ENCODE measurements at places on chromosomes 2 and 18.

- no peak for DNase-seq
Observed at GRCh38 chr2:196384729-196385128, 213.4 kb upstream of the STK17B start.

GRCh38 chr2:15853903-15854302 is 86.4 kb upstream of the MYCN start:
- no peak for DNase-seq

DNA sequence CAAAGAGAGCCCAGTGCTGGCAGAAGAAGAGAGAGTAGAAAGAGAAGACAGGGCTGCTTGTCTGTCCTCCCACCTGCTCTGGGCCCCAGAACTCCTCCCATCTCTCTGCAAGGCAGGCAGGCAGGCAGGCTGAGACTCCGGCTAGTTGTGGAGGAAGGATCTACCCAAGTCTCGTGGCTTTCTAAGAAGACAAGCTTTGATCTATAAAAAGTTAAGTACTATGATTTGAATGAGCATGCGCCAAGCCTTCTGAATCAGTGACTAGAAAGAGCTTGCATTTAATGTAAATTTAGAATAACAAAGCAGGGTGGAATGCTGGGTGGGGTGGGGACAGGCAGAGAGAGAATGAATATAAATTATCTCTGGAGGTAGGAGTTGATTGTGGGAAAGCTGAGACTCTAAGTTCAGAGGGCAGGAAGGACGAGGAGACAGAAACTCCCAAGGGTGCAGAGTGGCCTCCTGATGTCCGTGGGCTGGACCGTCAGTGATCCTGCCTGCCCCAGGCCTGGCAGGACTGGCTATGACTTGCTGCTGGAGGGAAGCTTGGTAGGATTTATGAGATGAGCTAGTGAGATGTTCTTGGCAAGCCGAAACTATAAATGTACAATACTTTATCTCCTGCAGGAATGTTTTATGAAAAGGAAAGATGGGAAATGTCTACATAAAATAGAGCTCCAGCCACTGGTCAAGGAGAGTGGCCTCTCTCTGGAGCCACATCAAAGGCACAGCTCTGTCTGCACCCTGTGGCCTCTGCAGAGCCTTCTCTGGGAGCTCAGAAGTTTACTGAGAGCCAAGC is 447.5 kb downstream of the TNS1 start:
- no peak for DNase-seq

- DNase-seq = peak; percentile 58
Observed at GRCh38 chr2:217610401-217610814, 392.4 kb downstream of the TNS1 start.

- no peak for DNase-seq
Observed at GRCh38 chr18:32354518-32354917, 116.2 kb downstream of the GAREM1 start.

GRCh38 chr2:231706731-231707624 is 1.3 kb upstream of the PTMA start:
- peak; percentile 94 for DNase-seq
